ENCODE measurements at places on chromosomes 11 and 22. TPM values are rescaled to one million over a fixed set of nuclear protein-coding genes. Genes with fewer than 3 reads are reported as not detected.

Gene CAT
- total RNA-seq = 31.1 TPM

DNA sequence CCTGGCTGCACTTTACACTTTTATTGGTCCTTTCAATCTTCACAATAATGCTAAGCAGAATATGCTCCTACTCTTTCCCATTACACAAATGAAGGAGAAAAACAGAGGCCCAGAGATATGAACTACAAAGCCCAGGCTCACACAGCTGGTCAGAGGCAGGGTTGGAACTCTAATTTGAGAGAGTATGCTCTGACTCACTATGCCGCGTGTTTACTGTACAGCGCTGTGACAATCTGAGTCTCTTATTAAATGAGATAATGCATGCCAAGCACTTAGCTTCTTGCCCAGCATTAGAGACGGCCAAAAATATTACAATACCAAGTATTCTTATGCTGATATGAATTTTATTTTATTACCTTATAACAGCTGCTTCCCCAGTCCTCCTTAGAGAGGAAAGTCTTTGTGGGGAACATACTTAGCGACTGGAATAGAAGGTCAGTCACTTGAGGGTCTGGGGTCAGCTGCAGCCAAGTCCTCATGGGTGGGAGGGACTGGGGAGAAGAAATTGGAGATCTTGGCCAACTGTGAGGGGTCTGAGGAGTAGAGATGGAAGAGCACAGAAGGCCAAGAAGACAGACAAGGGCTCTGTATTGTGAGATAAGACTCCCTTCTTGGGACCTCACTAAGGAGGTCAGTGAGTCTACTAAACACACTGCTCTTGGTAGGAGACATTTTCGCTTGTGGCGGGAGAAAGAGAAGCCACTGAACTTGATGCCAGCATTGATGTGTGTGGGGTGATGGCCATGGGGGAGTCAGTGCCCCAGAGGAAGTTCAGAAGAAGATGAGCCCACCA, 150.8 kb upstream of the TIMP3 start:
- H3K27ac ChIP-seq = peak overlapping the region; percentile 36
- H3K27me3 ChIP-seq = peaks cover 7% of the 10 kb centered on the region
- H3K4me3 ChIP-seq = no peak overlapping the region
- H3K36me3 ChIP-seq = peaks cover 5% of the 10 kb centered on the region

DNA sequence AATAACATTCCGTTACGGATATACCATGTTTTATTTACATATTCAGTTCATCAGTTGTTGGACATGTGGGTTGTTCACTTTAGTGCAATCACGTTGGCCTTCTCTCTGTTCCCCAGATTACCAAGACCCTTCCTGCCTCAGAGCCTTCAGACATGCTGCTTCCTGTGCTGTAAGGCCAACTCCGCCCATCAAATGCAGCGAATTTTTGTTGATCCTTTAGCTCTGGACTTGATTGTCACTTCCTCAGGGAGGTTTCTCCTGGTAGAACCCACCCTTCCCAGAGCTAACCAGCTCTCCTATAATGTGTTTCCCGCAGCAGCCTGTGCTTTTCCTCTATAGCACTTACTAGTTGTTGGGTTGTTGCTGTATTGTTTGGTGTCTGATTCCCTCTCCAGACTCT, 39.4 kb downstream of the SWAP70 start:
- no peak for DNase-seq
- peaks cover 31% of the 10 kb centered on the region for H3K4me1 ChIP-seq

Gene GLYAT
- not detected for total RNA-seq

DNA sequence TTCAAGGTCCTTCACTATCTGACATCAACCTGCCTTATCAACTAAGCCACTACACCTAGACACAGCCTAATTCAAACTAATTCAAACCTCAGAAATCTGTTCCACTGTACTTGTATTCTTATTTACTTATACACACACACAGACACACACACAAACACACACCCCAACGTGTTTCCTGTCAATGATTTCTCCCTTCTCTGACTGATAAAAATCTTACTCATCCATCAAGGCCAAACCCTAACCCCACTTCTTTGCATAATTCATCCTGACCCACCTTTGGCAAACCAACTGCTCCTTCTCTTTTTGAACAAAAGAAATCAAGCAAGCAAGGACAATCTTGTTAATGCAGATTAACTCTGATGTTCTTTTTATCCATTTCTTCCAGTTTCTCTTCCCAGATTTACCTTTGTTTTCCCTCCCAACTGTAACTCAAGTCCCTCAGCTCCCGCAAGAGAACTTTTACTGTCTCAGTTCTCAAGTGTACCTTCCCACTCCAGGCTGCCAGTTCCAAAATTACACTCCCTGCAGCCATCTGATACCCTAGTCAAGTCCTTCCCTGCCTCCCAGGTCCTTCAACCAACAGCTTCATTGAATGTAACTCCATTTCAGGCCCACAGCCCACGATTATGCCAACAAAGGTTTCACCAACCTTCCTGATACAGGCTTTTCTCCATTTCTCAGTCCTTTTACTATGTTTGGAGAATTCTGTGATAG, 78.3 kb downstream of the PAK1 start:
- H3K27ac ChIP-seq = no peak overlapping the region
- no peak for DNase-seq
- peaks cover 17% of the 10 kb centered on the region for H3K4me1 ChIP-seq
- no peaks in the 10 kb centered on the region for H3K27me3 ChIP-seq
- no peak overlapping the region for H3K4me3 ChIP-seq
- H3K36me3 ChIP-seq = peaks cover 2% of the 10 kb centered on the region

- peaks cover 15% of the 10 kb centered on the region for H3K4me1 ChIP-seq
- H3K36me3 ChIP-seq = peaks cover 3% of the 10 kb centered on the region
- no peak for DNase-seq
- no peak overlapping the region for H3K27ac ChIP-seq
- H3K27me3 ChIP-seq = peaks cover 89% of the 10 kb centered on the region
- H3K4me3 ChIP-seq = peak overlapping the region; percentile 56
Measured at GRCh38 chr11:72589802-72590761, 84.1 kb downstream of the PDE2A start.

DNA sequence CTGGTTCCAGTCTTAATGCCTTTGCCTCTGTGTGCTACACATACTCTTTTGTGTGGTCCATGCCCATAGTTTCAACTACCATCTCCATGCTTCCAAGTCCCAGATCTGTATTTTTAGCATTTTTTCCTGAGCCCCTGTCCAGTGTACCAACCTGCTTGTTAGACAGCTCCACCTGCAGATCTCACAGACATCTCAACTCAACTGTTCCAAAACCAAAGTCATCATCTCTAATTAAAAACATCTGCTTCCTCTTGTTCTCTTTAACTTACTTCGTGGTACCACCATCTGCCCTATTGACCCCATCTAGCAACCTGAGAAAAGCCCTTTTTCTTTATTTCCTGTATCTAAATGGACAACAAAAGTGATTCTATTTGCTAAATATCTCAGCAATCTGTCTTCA, 8.6 kb upstream of the KMT2A start:
- H3K36me3 ChIP-seq = no peaks in the 10 kb centered on the region
- DNase-seq = no peak
- no peaks in the 10 kb centered on the region for H3K27me3 ChIP-seq

GRCh38 chr11:17699147-17700114, 19.9 kb upstream of the MYOD1 start:
- no peak overlapping the region for H3K4me3 ChIP-seq
- H3K27ac ChIP-seq = peak overlapping the region; percentile 10
- H3K36me3 ChIP-seq = no peaks in the 10 kb centered on the region
- H3K27me3 ChIP-seq = peaks cover 24% of the 10 kb centered on the region
- DNase-seq = no peak

- H3K4me1 ChIP-seq = peaks cover 15% of the 10 kb centered on the region
- DNase-seq = peak; percentile 65
- H3K27ac ChIP-seq = no peak overlapping the region
- no peaks in the 10 kb centered on the region for H3K36me3 ChIP-seq
- no peak overlapping the region for H3K4me3 ChIP-seq
Measured at GRCh38 chr22:48492366-48493320, 1335.0 kb downstream of the BRD1 start.

GRCh38 chr11:130585545-130585944, 137.1 kb downstream of the ADAMTS15 start:
- peak overlapping the region; percentile 92 for H3K27ac ChIP-seq
- H3K4me3 ChIP-seq = no peak overlapping the region
- peaks cover 46% of the 10 kb centered on the region for H3K4me1 ChIP-seq
- no peaks in the 10 kb centered on the region for H3K36me3 ChIP-seq

DNA sequence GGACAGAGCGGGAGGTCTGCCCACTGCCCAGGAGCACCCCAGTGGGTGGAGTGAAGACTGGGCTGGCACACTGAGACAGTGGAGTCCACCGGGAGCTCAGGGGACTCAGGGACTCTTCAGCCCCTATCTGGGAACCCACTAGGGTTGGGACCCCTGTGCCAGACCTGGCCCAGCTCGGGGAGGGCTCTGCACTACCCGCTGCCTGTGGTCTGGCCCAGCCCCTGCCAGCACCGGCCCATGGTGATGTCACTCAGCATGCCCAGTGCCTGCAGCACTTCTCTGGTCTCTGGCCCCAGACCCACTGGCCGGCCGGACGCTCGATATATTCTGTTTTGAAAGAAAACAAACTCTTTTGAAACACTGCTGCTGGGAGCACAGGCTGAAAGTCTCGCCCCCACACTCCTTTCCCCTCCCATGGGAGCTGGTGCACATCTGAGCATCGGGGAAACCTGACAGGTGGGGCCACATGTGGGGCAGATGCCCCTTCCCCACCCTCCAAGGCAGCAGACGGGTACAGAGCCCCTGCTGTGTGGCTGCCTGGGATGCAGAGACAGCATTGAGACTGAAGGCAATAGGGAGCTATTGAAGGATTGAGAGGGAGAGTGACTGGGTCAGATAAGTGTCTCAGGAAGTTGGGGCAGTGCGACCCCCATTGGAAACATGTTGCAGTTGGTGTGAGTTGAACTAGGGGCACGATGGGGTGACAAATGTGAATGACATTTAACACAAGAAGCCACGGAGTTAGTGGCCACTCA, 62.9 kb downstream of the MYEOV start:
- no peaks in the 10 kb centered on the region for H3K27me3 ChIP-seq
- peak overlapping the region; percentile 55 for H3K27ac ChIP-seq
- peaks cover 19% of the 10 kb centered on the region for H3K4me1 ChIP-seq
- no peaks in the 10 kb centered on the region for H3K36me3 ChIP-seq
- peak; percentile 81 for DNase-seq
- H3K4me3 ChIP-seq = no peak overlapping the region

Gene ZBTB16
- 22.0 TPM for total RNA-seq

- H3K36me3 ChIP-seq = peaks cover 7% of the 10 kb centered on the region
- no peak for DNase-seq
- no peaks in the 10 kb centered on the region for H3K27me3 ChIP-seq
- H3K4me1 ChIP-seq = peaks cover 8% of the 10 kb centered on the region
- no peak overlapping the region for H3K4me3 ChIP-seq
- H3K27ac ChIP-seq = no peak overlapping the region
Measured at GRCh38 chr11:720017-720641, 14.1 kb downstream of the EPS8L2 start.

- H3K4me3 ChIP-seq = no peak overlapping the region
- H3K27me3 ChIP-seq = no peaks in the 10 kb centered on the region
- no peak for DNase-seq
- H3K27ac ChIP-seq = no peak overlapping the region
Measured at GRCh38 chr11:27406498-27407354, 43.7 kb upstream of the CCDC34 start.

Gene C22orf15
- not detected for total RNA-seq

DNA sequence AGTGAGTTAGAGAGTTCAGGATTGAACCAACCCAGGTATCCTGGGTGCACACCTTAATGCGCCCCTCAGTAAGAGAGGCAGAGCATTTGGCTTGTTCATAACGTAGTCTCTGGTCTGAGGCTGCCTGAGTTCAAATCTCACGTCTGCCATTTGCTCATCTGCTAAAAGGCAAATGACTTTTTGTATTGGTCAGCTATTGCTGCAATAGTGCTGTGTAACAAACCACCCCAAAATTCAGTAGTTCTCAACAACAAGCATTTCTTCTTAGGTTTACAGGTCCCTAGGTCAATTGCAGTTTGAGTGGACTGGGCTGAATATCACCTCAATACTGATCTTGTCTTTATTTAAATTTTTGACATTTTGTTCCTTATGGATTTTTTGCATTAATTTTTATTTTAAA, 18.1 kb downstream of the RASD2 start:
- no peak overlapping the region for H3K27ac ChIP-seq
- H3K36me3 ChIP-seq = no peaks in the 10 kb centered on the region
- H3K27me3 ChIP-seq = peaks cover 13% of the 10 kb centered on the region
- DNase-seq = no peak
- H3K4me3 ChIP-seq = no peak overlapping the region
- peaks cover 25% of the 10 kb centered on the region for H3K4me1 ChIP-seq

Gene MUC5AC
- not detected for total RNA-seq

DNA sequence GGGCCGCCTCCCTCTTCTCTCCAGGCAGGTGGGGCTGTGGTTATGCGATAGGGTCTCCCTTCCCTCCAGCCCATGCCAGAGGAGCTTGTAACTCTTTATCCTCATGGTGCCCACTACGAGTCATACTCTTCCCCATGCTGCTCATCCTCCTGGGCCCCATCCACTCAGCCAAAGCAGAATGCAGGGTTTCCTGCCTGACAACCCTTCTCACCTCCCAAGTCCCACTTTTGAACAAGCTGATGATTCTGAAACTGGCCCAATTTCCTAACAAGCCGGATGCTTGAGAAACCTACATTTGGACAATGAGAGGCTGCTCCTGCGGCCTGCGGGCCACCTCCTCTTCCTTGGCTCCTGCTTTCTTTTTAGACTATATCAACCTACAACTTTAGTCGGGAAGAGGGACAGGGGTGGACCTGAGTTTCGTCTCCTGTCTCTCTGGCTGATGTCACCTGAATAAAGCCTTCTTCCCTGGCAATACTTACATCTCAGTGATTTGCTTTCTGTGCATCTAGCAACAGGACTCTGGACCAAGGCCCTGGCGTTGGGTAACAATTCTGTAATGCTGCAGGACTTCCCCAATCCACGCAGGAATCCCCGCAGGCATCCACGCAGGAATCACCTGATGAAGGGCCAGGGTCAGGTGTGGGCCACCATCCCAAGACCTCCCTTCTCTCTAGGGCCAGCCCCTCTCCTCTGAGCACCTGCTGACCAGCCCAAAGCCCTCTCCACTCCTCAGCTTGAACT, 1.5 kb upstream of the NDUFS8 start:
- DNase-seq = no peak
- peak overlapping the region; percentile 97 for H3K4me3 ChIP-seq
- no peaks in the 10 kb centered on the region for H3K27me3 ChIP-seq
- peaks cover 15% of the 10 kb centered on the region for H3K36me3 ChIP-seq
- H3K27ac ChIP-seq = peak overlapping the region; percentile 96
- H3K4me1 ChIP-seq = peaks cover 55% of the 10 kb centered on the region

DNA sequence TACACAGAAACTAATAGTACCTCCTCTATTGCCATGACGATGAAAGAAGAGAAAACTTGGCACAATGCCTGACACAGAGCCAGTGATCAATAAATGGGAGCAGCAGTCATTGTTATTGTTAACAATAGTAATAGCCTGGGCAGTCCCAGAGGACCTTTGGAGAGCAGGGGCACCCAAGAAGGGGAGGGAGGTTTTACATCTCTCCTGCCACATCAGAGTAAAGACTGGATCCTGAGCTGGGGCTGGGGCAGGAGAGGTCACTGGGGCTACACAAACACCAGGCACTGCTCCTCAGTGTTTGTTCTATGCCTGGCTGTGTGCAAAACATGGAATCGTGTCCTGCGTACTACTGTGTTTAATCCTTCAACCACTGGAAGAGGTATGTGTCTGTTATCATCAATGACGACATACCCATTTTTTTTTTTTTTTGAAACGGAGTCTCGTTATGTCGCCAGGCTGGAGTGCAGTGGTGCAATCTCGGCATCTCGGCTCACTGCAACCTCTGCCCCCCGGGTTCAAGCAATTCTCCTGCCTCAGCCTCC, 25.0 kb upstream of the CREB3L1 start:
- DNase-seq = no peak
- H3K27me3 ChIP-seq = no peaks in the 10 kb centered on the region
- no peak overlapping the region for H3K27ac ChIP-seq
- H3K36me3 ChIP-seq = no peaks in the 10 kb centered on the region

Gene SCGB1C1
- total RNA-seq = not detected

Gene OR4A47
- not detected for total RNA-seq

Gene B3GAT1
- total RNA-seq = 0.62 TPM

Gene AP5B1
- total RNA-seq = 14.6 TPM
